NCI-H2029 treated with DMSO at 0.1 percent for 48 hours (cell line): ENCODE measurements at places on chromosomes 5 and 9.

- no peak for DNase-seq
These were observed 927 bp downstream of the PAX5 start for GRCh38 chr9:37033141-37033540.

DNA sequence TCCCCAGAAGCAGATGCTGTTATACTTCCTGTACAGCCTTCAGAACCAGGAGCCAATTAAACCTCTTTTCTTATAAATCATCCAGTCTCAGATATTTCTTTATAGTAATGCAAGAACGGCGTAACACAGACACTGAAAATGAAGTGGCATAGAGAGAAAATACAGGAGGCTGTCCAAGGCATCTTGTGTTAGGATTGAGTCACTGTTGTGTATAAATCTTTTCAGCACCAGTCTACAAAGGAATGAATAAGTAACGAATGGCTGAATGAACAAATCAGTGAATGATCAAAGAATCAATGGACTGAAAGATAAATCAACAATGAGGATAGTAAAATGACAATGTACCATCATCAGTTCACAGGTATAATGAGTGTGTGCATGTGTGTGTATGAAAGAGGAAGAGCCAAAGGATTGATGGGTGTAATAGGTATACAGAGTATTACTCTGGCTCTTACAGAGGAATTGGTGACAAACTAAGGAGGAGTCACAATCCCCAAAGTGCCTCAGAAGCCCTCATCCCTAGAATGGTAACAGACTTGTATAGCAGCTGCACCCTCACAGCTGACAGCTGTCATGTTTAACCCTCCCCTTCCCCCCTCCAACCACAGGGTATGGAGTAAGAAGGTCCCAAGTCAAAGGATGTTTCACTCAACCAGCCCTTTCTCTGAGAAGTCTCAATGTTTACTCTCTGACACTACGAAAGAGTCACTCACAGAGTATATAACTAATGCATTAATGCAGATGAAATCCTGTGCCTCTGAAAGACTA lies 29.8 kb upstream of the MIER3 start:
- DNase-seq = no peak

- DNase-seq = peak; percentile 7
These were observed 2124.9 kb downstream of the MAT2B start for GRCh38 chr5:165630261-165630778.

- DNase-seq = no peak
These were observed 43.4 kb downstream of the PPP1R2B start for GRCh38 chr5:156893517-156893916.

DNA sequence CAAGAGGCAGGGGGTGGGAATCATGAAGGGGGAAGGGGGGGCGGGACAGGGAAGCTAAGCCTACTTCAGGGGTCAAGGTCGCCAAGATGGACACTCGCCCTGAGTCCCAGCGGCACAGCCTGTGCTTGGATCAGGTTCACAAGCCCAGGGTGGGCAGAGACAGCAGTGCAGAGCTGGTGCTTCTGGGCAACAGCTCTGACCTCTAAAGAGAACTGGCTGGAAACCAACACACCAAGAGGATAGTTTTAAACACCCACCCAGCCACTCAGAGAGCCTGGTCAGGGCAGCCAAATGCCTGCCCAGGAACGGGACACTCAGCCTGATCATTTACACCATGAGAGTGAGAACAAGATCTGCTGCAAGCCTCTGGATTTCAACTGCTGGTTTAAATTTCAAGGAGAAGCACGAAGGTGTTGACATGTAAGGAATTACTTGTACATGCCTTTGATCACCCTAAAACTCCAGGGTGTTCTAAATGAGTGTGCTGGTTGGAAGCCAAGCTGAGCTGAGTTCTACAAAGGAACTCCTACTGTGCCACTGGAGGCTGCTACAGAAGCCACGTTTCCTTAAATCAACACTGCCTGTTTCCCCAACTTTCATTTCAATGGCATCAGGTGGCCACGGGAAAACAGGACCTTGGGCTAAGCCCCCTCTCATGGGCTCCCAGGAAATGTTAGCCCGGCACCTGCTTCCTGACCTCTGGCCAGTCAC lies 91.5 kb downstream of the TTLL11 start:
- no peak for DNase-seq

DNA sequence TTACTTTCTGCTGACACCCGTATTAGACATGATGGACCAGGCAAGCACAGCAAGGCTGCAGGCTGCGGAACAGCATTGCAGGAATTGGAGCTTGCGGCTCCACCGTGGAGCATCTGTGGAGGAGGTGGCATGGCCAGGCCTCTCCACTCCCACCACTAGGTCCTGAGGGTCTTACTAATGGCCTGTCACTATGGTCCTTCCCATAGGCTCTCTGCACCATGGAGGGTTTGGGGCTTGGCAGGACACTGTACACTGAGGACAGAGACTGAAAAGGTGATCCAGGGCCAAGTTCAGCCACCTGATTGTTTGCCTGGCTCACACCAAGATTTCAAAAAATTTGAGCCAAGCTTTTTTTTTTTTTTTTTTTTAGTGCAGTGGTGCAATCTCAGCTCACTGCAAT lies 14.3 kb upstream of the ZBTB43 start:
- DNase-seq = no peak

DNA sequence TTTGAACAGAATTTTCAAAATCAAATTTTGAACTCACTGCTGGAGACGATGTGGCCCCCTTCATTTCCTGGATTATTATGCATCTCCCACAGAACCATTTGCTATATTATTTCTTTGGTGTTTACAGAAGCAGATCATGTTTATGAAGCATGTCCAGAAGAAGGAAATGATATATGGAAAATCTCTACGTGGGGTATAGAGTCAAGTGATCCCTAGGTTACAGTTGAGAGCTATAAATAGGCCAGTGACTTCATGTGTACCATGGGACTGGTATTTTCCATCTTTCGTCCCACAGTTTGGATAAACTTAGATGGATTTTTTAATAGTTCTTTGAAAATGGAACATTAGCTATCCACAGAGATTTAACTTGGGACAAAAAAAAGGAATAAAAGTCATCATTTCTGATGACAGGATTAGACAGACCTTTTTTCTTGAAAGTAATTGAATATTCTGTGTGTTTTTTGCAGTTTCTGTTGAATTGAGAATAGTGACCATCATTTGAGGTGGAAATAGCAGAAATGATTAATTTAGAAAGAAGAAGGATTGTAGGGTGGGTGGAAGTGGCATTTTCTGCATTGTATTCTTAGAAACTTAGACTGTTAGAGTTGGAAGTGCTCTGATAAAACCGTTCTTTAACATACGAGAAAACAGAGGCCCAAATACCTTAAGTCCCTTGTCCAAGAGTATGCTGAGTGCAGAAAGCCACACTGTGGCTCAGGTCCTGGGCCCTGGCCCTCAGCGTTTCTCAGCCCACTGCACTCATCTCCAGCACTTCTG lies 136.4 kb downstream of the PIP5K1B start:
- DNase-seq = peak; percentile 29

DNA sequence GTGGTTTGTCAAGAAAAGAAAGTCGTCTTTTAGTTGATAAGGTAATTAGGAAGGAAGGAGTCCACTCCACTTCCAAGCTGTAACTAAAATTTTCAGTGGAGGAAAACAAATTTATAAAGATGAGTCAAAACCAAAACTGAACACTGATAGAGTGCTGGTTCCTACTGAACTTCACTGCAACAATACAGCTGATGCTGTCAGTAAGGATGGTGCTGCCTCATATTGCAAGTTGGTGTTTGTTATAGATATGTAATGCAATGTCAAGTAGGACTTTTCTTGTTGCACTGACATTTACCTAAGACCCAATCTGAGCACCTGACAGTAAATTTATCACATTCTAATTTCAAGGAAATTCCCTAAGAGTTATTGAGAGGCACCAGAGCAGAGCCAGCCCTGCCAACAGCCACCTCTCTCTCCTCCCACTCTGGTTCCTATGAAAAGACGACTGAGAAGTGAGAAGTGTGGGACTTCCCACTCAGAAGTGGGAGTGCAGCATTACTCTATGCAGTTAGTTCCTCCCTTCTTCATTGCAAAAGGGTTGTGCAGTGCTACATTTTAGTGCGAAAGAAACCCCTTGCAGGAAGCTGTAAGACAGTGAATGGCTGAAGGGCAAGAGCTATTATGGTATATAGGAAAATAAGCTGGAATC lies 350.8 kb downstream of the NFIB start:
- DNase-seq = no peak

- DNase-seq = no peak
These were observed 8.0 kb upstream of the GFI1B start for GRCh38 chr9:132970324-132971062.

- no peak for DNase-seq
These were observed 614.7 kb downstream of the CSNK1G3 start for GRCh38 chr5:124126504-124127217.

DNA sequence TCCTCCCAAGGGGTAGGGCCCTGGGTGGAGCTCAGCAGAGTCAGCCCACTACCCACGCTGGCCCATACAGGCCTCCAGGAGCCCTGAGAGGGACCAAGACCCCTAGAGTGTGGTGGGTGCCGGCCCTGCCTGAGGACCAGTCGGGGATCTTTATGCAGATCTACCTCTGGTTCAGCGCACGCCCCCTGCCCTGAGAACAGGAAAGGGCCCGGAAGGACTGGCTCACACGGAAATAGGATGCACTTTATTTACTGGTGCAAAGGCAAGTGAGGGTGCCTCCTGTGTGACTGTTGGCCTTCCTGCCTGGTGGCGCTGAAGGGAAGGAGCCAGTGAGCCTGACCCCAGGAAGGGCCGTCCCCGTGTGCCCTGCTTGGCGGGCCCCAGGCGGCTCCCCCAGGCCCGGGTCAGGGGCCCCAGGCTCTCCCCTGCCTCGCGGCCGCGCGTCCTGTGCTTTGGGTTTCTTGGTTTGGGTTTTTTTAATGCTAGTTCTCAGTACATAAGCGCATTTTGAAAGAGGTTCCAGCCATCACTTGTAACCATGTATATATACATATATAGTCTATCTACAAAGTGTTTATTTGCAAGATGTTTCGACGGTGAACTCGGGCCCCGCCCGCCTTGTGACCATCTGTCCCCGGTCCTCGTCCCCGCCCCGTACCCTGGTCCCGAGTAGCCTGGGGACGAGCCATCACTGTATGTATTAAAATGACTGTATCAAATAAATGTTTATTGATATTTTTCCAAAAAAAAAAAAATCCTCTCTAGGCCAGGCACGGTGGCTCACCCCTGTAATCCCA lies 76.4 kb upstream of the ROR2 start:
- no peak for DNase-seq

- DNase-seq = no peak
These were observed 438.6 kb upstream of the MPDZ start for GRCh38 chr9:13718086-13718485.

GRCh38 chr5:33679791-33680190 lies 212.0 kb downstream of the ADAMTS12 start:
- no peak for DNase-seq

GRCh38 chr5:135081240-135081639 lies 47.2 kb upstream of the PITX1 start:
- no peak for DNase-seq

DNA sequence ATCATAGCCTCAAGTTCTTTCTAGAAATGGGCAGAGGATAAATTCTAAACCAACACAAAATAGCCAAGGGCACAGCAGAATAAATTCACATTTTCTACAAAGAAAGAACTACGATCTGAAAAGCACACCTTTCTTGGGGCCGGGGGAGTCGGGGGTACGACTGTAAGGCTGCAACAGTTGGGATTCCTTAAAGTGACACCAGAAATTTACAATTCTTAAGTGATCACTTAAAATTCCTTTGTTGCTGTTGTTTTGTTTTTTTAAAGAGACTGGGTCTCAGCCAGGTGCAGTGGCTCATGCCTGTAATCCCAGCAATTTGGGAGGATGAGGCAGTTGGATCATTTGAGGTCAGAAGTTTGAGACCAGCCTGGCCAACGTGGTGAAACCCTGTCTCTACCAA lies 95.8 kb downstream of the CDK5RAP2 start:
- no peak for DNase-seq

- no peak for DNase-seq
These were observed 110.2 kb upstream of the DAPK1 start for GRCh38 chr9:87387351-87388011.

GRCh38 chr5:177301503-177302165 lies 1.9 kb downstream of the RAB24 start:
- peak; percentile 98 for DNase-seq

DNA sequence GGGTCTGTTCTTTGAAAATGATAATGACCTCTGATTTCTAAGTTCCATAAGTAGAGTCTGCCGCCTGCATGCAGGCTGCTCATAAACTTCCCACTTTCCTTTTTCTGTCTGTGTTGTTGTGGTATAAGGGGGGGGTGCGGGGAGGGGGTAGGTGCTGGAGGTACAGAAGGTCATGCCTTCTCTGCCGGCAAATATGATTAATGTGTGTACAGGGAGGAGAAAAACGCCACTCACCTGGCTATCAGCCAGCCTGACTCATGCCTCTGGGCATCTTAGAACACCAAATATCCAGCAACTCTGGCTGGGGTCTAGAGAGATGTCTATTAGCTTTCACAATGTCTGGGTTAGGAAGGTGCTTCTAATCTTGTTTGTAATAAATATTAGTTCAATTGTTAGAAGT lies 128.3 kb downstream of the EFNA5 start:
- peak; percentile 43 for DNase-seq

GRCh38 chr5:138444078-138444773 lies 5.4 kb downstream of the REEP2 start:
- no peak for DNase-seq

- no peak for DNase-seq
These were observed 51.2 kb upstream of the TCF7 start for GRCh38 chr5:134063188-134063820.

- DNase-seq = no peak
These were observed 257.3 kb downstream of the GAS1 start for GRCh38 chr9:86690034-86690433.

DNA sequence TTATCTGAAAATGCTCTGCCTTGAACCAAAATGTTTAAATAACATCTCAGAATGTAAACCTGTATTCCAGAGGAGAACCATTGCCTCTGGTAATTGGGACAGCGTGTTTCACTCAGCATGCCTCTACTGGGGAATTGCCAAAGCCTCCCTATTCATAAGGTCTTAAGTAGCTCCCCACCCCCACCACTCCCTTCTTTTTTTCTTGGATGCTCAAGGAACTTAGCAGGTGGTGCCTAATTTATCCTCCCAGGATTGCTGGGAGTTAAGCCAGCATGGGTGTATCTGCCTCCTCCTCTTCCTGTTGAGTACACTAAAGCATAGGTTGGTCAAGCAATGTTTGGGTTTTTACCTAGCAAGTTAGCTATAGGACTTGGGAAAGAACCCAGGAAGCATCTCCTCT lies 220.2 kb downstream of the DMAC1 start:
- no peak for DNase-seq

DNA sequence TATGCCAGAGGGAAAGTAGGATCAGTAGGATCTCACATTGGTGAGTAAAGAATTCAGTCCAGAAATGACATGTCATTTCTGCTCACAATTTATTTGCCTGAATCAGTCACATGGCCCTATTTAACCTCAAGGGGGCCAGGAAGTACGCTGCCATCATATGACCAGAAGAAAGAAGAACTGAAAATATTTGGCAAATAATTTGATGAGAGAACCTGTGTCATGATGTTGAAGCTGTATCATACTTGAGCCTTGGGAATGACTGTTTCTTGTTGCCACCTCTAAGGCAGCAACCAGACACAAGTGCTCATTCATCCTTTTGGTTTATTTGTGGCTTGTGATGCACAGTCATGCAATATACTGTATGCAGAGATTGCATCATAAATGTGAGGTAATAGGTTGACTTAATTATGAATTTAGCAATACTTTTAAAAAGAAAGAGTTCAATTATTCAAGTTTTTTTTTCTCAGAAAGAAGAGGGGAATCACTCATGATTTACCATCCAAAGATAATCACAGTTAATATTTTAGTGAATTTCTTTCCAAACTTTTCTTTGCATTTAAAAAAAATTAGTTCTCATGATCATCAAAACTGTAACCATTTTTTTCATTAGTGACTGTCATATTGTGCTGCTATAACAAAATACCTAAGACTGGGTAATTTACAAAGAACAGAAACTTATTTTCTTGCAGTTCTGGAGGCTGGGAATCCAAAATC lies 8.2 kb upstream of the ZFYVE16 start:
- DNase-seq = no peak
